ENCODE measurements at places on chromosomes 2 and 18.

DNA sequence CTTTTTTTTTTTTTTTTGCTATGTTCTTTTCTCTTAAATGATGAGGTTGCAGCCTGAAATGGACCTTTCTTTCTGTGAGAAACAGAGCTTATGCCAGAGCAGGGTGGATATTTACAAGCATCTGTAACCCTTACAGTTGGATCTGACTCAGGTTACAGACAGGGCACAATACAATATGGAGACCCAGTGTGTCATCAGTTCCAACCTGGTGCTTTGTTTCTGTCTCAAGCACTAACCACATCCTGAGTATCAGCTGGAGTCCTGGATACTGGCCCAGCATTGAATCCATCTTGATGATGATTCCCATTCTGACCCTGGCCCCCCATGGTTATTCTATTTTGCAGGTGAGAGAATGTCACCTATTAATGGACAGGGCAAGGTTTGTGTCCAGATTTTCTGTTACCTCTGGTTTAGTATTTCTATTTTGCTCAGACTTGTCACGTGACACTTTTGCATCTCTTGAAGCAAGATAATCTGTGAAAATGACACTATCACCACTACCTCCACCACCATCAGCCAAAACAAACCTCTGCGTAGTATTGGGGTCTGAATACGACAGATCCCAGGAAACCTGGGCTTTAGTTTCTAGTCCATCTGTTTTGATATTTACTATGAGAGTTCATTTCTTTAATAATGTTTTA, 174.0 kb downstream of the CCDC85A start:
- no peak for DNase-seq

DNA sequence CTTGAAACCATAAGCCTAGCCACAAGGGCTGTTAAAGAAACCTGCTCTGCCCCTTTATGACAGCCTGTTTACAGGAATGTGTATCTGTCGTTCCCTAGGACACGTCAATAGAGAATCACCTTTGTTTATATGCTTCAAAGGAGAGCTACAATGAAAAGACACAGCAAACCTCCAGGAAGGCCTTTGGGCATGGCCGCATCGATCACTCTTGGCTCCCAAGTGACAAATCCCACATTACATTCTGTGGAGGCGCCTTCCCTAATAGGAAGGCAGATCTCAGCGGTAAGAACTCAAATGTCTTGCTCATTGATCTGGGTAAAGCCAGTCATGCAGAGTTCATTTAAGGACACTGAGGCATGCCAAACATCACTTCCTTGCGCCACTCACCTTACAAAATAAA, 26.5 kb downstream of the KIAA2012 start:
- DNase-seq: no peak

- no peak for DNase-seq
These were observed 2.5 kb upstream of the ADRA2B start for GRCh38 chr2:96118698-96119388.

DNA sequence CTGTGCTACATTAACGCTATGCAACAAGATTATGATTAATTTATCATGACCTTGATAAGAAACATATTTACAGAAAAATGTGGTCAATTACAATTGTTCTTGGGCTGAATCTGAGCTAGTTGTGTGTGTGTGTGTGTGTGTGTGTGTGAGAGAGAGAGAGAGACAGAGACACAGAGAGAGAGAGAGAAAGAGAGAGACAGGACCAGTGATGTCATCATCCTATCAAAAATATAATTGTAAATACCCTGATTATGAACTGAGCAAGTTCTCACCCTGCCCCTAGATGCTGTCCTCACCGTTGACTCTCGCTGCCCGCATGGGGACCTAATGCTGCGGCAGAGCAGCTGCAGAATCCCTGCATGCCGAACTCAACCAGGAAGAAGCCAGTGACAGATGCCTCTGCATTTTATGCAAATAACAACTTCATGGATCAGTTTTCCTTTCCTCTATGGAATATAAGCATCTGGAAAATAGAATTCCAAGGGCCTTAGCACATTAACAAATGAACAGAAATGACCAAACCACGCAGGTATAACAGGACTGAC, 512.5 kb downstream of the PLCL1 start:
- DNase-seq: no peak

GRCh38 chr2:88265352-88266303, 95.5 kb downstream of the THNSL2 start:
- no peak for DNase-seq

- no peak for DNase-seq
These were observed 15.7 kb downstream of the PHOSPHO2 start for GRCh38 chr2:169709981-169710380.

- DNase-seq: no peak
These were observed 49.8 kb downstream of the PIAS2 start for GRCh38 chr18:46867367-46868143.

DNA sequence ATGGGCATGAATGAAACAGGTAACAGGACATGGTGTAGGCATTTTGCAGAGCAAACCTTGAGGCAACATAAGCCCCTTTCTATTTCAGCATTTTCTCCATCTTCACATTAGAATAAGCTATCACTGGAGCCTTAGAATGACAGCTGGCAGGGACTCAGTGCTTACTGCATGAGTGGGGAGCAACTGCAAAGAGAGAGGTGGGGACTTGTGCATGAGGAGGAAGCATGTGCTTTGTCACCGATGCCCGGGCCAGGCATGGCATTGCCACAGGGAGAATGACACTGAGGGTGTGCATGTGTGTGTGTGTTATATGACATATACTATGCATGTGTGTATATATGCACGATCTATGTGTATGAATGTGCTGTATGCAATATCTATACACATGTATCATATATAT, 258.2 kb upstream of the RAB6C start:
- no peak for DNase-seq

GRCh38 chr18:4603955-4604354, 148.8 kb upstream of the DLGAP1 start:
- DNase-seq: no peak

DNA sequence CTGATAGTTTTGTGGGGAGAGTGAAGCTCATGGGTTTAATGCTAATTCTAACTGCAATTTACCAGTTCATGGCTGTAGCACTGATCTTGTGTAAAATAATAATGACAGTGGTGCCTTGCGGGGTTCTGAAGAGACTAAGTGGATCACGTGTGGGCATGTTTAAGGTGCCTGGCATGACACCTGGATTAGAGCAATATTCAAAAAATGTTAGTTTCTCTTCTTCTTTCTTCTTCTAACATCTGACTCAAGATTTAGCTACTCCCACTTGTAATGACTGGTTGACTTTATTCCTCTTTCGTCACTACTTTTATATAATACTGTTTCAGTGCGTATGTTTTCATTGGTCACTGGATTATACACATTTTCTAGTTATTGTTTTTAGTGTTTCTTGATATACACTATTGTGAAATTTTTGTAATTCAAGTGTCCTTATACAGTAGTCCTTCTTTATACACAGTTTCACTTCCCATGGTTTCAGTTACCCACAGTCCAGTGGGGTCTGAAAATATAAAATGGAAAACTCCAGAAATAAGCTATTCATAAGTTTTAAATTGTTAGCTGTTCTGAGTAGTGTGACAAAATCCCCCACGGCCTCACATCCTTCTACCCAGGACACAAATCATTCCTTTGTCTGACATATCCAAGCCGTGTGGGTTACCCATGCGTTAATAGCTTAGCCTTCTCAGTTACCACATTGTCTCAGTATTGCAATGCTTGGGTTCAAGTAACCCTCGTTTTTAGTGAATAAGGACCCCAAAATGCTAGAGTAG, 662.2 kb upstream of the CNTNAP5 start:
- no peak for DNase-seq

- no peak for DNase-seq
These were observed 255.3 kb downstream of the NR4A2 start for GRCh38 chr2:156077041-156077742.

GRCh38 chr18:44474591-44474990, 206.1 kb upstream of the SETBP1 start:
- DNase-seq: no peak

- no peak for DNase-seq
These were observed 134.8 kb downstream of the SEPTIN10 start for GRCh38 chr2:109478906-109479493.

- no peak for DNase-seq
These were observed 13.3 kb downstream of the MBP start for GRCh38 chr18:77119101-77119850.

- no peak for DNase-seq
These were observed 177.4 kb downstream of the TWIST2 start for GRCh38 chr2:239025096-239025801.

- no peak for DNase-seq
These were observed 65.6 kb downstream of the STRADB start for GRCh38 chr2:201517094-201517493.

- DNase-seq: no peak
These were observed 45.9 kb upstream of the CNGA3 start for GRCh38 chr2:98300141-98300874.

- no peak for DNase-seq
These were observed 178.6 kb downstream of the MYCN start for GRCh38 chr2:16118611-16119590.

GRCh38 chr2:225282858-225283710, 116.4 kb upstream of the NYAP2 start:
- DNase-seq: no peak

DNA sequence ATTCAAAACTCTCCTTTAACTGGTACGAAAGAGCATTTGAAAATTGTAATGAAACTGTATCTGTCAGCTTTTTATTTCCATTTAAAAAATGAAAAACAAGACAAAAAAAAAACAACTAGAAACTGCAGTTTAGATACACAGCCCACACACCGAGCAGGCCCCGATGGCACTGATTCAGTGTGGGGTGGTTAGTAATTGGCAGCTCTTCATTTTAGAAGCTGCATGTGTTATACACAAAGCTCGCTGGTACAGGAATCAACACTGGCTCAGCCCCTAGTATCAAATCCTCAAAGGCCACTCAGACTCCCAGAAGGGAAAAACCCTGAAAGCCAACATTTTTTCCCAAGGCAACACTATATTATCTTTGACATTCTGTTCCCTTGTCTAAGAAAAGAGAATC, 30.5 kb upstream of the RMDN2 start:
- no peak for DNase-seq

GRCh38 chr18:22293417-22293816, 124.0 kb downstream of the GATA6 start:
- DNase-seq: no peak

All from ovary (tissue), 10 donors.